ENCODE measurements at places on chromosomes 1 and 21.

GRCh38 chr1:187873126-187873525 lies 1044.4 kb downstream of the PLA2G4A start:
- DNase-seq: no peak

DNA sequence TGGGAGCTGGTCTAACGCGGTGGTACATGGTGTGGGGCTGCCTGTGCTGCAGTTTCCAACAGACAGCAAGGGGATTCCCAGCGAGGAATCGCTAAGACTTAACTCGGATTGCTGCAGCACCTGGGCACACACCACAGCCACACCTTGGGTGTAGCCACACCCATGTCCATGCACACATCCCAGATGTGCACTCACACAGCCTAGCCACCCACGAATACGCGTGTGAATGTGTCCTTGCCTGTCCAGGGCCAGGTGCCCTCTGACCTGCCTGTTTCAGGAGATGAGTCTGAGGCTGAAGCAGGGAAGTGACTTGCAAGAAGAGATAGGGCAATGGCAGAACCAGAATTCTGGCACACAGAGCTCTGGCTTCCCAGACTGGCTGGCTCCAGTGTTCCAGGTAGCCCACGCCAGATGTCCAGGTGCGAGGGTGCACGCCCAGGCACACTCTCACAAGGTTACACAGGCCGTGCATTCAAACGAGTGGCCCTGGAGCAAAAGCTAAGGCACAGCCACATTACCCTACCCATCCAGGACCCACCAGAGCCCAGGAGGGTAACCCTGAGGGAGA lies 272.7 kb downstream of the TRABD2B start:
- no peak for DNase-seq

DNA sequence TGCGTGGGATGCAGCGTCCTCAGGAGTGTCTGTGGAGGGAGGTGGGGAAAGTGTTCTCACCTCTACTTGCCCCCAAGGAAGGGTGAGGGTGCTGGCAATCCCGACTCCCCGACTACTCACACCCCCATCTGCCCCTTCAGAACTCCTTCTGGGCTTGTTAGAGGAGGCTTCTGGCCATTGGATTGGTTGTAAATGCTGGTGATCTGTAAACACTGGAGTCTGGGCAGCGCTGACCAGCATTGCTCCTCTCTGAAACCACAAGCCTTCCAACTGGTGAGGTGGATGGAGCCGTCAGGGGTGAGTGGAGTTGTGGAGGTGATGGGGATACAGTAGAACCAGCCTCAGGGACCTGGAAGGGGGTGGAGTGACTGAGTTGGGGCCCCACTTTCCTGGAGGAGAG lies 59.3 kb downstream of the NKAIN1 start:
- no peak for DNase-seq

DNA sequence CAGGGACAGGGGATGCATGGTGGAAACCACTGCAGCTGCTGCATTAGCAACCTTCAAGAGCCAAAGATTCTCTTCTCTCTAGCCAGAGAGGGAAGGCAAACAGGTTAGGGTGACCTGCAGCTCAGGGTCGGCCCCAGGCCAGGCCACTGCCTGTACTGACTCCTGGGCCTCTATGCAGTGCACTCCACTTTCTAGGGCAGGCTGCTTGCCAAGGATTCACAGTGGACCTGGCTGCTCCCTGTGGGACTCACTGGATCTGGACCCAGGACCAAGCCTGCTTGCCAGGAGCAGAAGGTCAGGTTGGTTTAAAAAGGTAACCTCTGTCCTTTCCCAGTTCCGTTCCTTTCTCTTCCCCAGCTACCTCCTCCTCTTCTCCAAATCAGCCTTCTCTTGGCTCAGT lies 52.4 kb downstream of the HIVEP3 start:
- no peak for DNase-seq

GRCh38 chr1:194171596-194171995 lies 985.2 kb upstream of the B3GALT2 start:
- DNase-seq: no peak

GRCh38 chr1:214125819-214126218 lies 138.0 kb downstream of the PROX1 start:
- DNase-seq: no peak

- DNase-seq: no peak
Measured at GRCh38 chr1:224175617-224176016, 7.4 kb upstream of the DEGS1 start.

DNA sequence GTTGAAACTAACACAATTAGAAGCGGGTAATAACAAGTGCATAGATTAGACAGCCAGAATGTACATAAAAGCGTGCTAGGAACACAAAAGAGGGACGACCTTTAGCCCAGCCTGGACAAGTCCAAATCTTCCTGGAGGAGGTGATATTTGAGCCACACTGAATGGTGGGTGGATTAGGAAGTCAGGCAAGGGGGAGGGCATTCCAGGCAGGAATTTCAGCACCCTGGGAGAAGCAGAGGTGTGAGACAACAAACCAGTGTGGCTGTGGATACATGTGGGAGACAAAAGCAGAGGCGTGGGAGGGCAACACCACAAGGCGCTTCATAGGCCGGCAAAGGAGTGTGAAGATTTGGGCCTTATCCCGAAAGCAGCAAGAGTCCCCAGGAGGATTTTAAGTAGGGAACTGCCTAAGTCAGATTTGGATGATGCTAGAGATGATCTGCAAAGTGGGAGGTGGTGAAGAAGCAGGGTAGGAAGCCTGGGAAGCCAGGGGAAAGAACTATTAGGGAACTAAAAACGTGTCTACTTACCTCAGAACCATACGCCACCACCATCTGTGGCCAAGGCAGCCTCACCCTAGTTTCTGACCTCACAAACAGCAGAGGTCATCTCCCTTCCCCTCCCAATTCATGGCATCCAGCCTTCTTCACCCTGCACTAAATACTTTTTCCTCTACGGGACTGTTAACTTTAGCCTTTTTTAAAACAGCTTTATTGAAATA lies 81.8 kb downstream of the GLUL start:
- DNase-seq: no peak

DNA sequence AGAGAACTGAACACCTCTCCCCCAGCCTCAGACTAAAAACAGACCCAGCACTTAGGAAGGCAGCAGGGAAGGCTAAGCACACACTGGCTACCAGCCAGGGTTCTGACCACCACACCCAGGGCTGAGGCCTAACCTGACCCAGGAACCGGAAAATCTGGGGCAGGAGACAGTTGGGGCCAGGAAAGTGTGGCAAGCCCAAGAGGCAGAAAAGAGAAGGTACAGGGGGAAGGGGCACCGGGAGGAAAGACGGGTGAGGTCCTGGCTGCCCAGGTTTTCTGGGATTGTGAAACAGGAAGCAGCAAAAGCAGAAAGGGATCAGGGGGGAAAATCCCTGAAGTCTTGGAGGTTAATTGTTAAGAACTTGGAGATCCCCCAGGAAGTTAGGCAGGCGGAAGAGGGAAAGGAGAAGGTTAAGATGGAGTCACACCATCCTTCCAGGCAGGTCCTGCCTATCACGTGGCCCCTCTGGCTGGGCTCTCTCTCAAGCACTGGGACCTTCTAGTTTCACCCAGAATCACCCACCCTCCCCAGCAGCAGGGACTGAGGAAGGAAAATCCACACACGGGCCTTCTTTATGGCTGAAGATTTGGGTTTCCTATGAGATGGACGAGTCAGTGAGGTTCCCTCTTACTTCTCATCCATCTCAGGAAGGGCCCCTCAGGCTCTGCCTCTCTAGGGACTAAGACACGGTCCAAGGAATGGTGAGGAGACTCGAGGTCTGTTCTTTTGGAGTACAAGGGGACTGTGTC lies 2.6 kb downstream of the HDGF start:
- no peak for DNase-seq

DNA sequence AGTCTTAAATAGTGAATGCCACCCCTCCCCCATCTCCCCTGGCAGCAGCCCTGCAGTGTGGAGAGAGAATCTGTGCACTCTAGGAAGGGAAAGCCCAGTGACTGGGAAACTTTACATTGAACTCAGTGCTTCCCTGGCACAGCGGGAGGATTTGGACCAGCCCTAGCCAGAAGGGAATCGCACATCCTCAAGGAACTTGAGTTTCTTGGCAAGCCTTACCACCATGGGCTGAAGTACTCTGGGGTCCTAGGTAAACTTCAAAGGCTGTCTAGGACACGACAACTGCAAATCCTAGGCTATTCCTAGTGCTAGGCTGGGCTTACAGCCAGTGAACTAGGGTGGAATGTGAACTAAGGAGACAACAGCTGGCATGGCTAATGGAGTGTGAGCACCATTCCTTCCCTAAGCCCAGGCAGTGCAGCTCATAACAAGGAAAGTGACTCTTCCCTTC lies 88.3 kb downstream of the COL24A1 start:
- DNase-seq: no peak

GRCh38 chr1:170460001-170460400 lies 72.0 kb upstream of the GORAB start:
- no peak for DNase-seq

DNA sequence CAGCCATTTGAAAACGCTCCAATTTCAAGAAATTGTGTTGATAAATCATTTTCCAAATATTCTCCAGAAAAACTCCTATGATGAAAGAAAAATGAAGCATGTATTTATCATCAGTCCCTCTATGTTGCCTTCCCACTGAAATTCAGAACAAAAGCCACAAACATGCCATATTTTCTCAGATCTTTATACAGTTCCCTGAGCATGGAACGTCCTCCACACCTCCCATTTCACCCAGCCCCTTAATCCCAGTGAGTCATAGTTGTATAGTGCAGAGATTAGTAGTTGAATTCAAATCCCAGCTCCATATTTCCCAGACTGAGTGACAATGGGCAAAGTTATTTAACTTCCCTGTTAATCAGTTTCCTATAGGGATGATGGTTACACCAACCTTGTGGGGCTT lies 20.6 kb upstream of the NPL start:
- no peak for DNase-seq

DNA sequence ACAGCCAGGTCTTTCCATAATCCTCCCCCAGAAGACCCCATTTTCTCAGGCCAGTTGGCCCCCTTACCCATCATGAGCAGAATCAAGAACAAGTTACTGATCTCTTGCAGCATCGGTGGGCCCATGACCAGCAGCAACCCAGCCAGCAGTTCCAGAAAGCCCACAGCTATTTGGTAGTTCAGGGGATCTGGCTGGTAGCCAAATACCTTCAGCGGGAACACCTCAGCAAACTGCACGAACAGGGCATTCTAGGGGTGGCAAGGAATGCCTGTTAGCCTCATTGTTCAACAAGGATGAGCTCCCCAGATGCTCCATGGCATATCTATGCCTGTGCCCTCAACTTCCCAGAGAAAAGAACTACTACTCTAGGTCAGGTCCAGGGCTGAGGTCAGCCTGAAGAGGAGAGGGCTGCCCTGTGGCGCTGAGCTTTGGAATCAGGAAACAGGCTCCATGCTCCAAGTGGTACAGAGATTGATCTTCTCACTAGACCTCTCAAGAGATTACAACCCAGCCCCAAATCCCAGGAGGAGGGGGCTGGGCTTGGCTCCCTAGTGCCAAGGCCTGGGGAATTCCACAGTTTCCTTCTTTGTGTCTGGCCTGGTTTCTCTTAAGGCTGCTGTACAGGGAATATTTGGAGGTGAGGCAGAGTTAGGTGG lies 1.3 kb downstream of the TMEM35B start:
- no peak for DNase-seq

DNA sequence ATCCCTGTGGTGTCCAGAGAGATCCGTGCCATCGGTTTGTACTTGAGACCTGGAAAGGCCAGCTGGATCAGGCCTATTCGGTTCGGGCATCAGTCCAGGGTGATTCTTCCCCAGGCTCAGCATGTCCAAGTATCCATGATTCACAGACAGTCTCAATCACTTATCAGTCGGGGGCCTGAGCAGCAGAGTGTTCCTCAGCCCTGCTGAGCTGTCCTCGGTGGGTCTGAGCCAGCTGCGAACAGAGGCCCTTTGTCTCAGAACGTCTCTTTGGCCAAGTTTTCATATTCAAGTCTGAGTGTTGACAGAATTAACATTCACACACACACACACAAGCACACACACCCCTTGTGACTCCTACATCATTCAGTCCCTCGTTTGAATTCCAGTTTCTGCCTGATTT lies 33.4 kb upstream of the OSBPL9 start:
- no peak for DNase-seq

- DNase-seq: no peak
Measured at GRCh38 chr21:35585155-35585554, 475.2 kb downstream of the SETD4 start.

DNA sequence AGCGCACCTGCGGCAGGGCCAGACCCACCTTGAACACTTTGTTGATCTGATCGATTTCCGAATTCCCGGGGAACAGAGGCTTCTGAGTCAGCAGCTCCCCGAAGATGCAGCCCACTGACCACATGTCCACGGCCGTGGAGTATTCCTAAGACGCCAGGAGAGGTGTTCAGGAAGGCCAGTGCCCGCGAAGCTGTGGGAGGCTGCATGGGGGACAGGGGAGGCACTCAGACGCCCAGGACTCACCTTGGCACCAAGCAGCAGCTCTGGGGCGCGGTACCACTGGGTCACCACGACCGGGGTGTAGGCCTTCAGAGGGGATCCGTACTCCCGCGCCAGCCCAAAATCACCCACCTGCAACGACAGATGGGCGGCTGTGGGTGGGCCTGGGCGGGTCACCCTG lies 11.2 kb upstream of the SLC35E2B start:
- no peak for DNase-seq

DNA sequence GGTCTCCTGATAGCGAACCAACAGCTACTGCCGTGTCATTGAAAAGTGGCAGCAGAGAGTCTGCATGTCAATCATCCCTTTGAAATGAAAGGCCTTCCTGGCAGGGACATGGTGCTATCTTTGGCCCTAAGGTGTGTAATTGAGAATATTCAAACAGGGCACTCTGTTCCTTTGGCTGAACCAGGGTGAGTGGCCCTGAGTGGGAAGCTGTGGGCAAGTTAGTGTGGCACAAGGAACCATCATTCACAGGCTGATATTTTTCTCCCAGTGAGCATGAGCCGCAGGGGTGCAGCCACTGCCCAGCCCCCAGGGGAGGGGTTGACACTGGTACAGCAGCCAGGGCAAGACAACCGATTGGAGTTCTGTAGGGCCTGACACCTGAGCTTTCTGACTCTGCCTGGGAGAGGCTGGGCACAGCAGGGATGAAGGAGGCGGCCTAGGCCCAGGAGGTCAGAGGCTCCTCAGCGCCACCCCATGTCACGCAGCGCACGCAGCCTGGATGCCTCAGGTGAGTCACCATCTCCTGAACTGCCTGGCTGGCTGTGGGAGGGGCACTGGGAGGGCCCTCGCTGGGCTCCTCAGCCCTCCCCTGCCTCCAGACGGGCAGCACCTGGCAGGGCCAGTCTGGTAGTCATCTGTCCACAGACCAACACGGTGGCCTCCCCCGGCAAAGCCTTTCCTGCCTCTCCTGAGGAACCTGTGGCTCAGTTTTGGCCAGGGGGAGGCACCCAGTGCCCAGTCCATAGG lies 13.2 kb downstream of the QSOX1 start:
- no peak for DNase-seq

DNA sequence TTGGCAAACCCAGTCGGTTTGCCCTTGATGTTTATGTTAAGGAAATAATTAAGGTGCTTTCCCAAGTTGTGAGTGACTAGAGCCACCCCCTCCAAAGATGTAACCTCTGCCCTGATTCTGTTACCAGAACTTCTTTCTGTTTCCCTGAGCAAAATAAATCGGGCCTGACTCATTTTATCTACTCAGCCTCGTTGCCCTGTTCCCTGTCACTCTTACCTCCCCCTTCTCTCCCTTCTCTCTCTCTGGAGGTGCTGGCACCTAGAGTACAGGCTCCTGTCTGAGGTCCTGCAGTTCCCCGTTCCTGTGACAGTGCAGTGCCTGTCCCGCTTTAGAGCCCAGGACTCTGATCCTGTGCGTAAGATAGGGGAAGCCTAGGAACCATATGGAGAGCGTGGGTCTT lies 35.4 kb downstream of the CXADR start:
- DNase-seq: no peak

GRCh38 chr1:181133441-181133951 lies 45.0 kb downstream of the IER5 start:
- DNase-seq: no peak

- no peak for DNase-seq
Measured at GRCh38 chr1:203926025-203926540, 64.7 kb downstream of the SNRPE start.

GRCh38 chr1:44380666-44381177 lies 24.3 kb upstream of the RNF220 start:
- no peak for DNase-seq

Measured in cortex of kidney (tissue), 1 donor.